ENCODE measurements at places on chromosomes 6 and 20.

DNA sequence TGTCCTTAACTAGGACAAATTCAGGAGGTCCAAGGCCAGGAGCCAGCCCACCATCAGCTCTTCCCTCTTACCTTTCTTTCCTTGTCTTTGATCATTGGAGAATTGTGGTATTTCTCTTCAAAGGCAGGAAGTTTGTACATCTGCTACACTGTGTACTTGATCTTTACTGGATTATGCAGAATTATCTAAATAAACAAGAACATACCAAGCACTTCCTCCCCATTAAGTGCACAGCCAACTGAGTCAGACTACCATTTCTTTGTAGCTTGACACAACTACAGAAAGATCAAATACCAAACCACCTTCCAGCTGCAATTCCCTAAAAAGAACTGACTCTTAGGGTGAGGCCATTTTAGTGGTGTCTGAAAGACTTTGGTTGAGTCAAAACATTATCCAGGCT is 195.1 kb downstream of the HDGFL1 start:
- no peak for DNase-seq

DNA sequence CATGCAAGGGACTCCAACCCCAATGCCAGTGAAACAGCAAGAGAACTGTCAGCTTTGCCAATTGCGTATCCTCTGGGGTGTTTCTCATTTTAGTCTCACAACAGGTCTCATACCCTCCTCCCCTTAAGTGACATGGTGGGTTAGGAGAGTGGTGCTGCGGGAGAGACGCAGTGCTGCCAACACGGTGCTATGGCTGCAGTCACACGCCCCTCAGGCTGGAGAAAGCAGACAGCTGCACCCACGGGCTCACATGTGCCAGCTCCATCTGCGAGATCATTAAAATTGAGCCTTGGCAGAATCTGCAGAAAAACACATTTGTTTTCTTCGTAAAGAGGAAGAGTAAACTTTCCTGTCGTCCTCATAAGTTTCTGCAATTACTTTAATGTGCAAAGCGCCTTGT is 114.7 kb downstream of the ANKRD60 start:
- no peak for DNase-seq

DNA sequence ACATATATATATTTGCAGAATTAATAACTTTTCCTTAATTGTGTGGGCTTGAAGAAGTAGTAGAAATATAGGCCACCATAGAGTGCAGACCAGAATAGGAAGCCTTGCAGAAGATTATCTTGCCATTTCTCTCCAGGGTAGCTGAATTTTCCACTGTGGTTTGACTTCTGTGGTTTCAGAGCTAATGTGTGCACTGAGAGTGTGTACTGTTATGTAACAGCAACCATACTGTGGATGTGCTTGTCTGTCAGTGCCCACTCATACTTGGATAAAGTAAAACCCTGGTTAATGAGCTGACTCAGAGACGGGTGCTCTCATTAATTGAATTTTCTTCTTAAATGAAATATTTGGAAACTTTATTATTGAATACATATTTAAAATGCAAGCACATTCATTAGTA is 57.2 kb downstream of the CEP43 start:
- DNase-seq, result no peak

DNA sequence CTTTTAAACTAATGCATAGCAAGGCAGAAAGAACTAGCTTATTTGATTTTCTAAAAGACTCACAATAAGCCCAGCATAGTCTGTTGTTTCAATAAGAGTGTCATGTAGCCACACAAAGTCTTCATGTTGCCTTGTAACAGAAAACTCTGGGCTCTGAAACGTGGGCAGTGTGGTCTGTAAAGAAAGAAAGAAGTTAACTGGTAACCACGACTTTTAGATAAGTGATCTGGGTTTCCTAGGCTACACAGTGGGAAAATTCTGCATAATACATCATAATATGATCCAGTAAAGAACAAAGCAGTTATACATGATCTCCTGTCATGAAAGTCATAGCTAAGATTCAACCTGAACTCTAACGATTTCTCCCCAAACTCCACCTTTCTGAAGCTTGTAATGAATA is 13.3 kb downstream of the SNX5 start:
- no peak for DNase-seq

DNA sequence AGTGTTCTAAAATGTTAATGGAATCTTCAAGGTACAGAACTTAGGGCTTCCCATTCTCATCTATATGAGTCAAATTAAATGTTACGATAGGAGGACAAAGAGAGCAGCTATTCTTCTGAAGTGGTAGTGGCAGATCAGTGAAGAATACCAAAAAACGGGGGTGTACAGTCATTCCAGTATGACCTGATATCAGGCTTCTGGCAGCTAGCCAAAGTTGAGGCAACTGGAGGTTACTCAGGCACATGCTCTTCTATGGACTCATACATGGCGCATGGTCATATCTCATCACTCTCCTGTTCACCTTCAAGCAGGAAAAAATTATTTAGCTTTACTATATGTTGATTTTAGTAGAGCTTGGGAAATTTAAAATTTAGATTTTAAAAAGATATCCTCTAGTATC is 1608.8 kb downstream of the GRIK2 start:
- no peak for DNase-seq
